ENCODE measurements at places on chromosomes 16 and 17.

- no peak for DNase-seq
These were observed 21.6 kb downstream of the NXN start for GRCh38 chr17:957856-958421.

- no peak for DNase-seq
These were observed 849 bp upstream of the SULT1A1 start for GRCh38 chr16:28610595-28611191.

DNA sequence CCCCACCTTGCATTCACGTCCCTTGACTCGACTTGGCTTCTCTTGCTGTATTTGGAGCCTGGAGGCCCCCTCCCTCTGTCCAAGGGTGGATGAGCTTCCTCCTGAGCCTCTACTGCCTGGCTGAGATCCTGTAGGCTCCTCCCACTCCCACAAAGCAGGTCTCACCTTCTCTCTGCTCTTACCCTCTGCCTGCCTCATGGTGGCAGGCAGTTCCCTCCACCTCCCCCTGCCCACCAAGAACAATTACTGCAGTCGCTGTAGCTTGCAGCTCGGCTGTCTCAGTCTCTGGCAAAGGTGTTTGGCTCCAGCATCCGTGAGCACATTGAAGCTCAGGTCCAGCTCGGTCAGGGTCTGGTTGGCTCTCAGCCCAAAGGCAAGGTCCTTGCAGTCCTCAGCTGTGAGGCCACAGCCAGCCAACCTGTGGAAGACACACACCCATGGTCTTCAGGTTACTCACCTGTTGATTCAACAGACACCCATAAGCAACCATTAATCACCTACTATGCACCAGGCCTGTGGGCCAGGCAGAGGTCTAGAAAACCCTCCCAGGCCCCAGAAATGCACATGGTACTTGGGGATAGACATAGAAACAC, 42.6 kb downstream of the NLRP1 start:
- DNase-seq = no peak

DNA sequence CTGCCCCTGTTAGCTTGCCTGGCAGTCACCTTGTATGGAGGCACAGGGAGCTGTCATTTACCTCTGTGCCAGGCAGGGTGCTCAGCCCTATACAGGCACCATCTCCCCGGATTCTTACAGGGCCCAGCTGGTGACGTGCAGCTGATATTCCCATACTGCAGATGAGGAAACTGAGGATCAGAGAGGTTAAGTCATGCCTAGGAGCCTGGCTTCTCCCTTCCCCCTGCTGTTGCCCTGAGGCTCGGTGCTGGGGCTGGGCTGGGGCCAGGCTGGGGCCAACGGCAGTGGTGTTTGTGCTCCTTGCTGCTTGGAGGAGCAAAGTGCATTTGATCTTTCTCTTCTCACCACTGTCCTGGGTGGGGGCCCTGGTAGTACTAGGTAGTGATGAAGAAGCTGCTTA, 54.7 kb upstream of the IL34 start:
- DNase-seq = no peak

- DNase-seq = no peak
These were observed 10.1 kb upstream of the TMEM101 start for GRCh38 chr17:44024853-44025252.

GRCh38 chr16:2238838-2239675, 2.8 kb downstream of the DNASE1L2 start:
- no peak for DNase-seq

DNA sequence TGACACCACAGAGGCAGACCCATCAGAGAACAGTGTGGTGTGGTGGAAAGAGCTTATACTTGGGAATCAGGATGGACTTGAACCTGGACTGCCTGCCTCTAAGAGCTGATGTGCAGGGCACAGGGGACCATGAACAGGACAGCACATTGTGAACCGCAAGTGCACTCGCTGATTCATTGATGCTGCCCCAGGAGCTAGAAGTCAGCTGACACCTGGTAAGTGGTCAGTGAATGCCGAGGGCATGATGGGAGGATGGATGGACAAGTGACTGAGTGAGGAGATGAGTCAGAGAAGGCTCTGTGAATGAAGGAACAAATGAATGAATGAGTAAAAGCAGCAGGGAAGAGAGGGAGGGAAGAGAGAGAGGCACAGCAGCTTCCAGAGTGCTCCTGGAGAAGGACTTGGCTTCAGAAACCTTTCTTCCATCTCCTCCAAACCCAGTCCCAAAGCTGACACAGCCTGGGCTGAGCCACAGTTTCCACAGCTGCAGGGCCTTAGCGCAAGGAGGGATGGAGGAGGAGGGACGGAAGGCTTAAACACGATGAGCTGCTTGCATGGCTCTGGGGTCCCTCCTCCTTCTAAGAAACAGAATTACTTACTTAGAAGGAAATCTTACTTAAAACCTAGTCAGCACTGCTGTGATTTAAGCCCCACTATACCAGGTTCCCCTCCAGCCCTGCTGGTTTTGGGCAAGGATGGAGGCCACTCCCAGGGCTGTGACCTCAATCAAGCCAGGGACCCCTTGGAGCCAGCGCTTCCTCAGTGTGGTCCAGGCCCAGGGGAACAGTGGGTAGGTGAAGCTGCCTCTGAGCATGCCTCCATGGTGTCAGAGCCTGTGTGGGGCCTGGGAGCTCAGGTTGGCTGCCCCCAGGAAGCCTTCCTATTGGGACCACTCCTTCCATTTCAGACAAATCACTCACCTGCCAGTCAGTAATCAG, 184.6 kb downstream of the TMEM132E start:
- DNase-seq = no peak

- no peak for DNase-seq
These were observed 5.2 kb upstream of the ATP6V0A1 start for GRCh38 chr17:42453439-42453838.

- no peak for DNase-seq
These were observed 9.7 kb downstream of the CDK5R1 start for GRCh38 chr17:32496395-32497073.

DNA sequence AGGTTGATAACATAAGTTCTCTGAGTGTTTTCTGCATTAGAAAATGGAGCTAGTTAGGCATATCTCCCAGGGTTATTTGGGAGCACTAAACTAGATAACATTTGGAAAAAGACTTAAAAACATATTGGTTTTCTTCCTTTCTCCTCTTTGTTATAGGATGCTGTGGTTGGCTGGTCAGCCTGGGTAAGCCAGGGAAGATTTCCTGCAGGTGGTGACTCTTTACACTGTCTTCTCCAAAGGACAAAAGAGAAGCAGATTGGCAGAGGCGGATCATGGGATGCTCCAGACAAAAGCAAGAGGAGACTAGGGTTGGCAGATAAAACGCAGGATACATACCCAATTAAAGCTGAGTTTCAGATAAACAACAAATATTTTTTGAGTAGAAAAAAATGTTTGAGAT, 6.2 kb upstream of the CRYBA1 start:
- no peak for DNase-seq

- no peak for DNase-seq
These were observed 31.0 kb downstream of the CCDC40 start for GRCh38 chr17:80067393-80067986.

DNA sequence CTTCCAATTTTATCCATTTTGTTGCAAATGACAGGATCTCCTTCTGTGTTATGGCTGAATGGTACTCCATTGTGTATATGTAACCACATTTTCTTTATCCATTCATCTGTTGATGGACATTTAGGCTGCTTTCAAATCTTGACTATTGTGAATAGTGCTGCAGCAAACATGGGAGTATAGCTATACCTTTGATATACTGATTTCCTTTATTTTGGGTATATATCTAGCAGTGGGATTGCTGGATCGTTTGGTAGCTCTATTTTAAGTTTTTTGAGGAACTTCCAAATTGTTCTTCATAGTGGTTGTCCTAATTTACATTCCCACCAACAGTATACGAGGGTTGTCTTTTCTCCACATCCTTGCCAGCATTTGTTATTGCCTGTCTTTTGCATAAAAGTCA, 67.8 kb downstream of the BRIP1 start:
- DNase-seq = no peak

All from NCI-H1436 treated with DMSO at 0.1 percent for 48 hours (cell line).